ENCODE measurements at places on chromosomes 11 and 22.

DNA sequence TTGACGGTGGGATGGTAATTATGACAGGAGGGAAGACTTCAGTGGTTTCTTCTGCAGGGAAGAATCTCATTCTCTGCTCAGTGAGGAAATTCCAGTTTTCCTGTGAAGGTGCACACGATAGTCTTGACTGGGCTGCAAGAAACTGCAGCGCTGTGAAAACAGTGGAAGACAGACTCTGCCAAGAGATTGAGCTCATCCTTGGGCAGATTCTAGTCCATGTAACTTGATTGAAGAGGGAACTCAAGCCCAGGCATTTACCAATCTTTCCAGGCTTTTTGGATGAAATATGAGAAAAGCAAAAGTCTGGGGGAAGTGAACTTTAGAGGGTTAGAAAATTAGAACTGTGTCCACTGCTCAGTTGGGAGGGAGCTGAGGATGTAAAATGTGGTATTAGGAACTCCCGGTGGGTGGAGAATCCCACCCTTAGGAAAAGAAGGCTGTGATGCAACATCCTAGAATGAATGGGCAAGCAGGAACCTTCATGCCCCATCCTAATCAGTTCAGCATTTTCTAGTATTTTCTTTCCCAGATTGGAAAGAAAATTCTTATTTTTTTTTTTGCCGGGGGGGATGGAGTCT is 212.6 kb downstream of the DBX1 start:
- no peak for DNase-seq

DNA sequence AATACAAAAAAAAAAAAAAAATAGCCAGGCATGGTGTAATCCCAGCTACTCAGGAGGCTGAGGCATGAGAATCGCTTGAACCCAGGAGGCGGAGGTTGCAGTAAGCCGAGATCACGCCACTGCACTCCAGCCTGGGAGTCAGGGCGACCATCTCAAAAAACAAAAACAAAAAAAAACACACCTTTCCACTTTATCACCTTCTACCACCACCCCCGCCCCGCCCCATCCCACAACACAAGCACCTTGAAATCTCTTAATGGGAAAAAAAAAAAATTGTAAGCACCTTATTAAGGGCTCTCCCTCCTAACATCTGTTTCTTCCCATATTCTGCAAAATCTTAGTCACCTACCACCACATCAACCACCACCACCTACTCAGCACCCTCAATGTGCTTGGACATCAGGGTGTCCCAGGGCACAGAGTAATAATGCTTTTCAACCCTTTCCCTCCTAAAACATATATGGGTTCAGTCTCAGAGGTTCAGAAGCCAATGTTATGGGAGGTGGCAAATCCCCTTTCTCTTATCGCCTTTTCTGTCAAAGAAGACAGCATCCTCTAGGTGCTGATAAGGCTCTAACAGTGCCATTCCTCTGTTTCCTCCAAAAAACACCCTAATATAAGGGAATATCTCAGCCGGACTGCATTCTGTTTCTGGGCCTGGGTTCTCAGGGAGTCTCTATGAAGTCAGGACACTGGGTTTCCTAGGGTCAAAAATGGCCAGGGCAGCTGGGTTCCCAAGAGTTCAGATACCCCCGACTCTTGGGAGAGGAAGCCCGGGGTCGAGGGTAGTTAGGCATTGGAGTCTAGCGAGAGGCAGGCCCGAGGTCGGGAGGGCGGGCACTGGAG is 718 bp downstream of the INTS5 start:
- DNase-seq: no peak

GRCh38 chr11:117929916-117930570 is 841 bp upstream of the TMPRSS13 start:
- no peak for DNase-seq

DNA sequence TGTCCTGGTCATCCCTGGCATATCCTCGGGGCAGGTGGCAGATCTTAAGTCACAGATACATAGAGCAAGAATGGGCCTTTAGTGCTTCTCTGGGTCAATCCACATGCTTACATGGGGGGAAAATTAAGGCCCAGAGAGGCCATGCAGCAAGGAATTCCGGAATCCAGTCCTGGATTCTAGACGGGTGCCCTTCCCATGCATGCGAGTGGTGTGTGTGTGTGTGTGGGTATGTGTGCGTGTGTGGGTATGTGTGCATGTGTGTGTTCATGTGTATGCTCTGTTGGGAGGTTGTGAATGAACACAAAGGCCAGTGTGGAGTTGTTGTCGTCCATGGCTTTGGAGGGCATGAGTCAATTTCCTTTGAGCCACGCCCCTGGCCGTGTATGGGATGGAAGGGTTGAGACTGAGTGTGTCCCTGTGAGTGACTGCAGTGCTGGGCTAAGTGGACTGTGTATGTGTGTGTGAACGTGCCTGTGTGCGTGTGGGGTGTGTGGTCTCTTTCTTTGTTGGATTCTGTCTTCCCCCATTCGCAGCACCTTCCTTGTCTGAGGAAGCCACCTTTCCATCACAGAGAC is 33.4 kb upstream of the EIF3D start:
- no peak for DNase-seq

DNA sequence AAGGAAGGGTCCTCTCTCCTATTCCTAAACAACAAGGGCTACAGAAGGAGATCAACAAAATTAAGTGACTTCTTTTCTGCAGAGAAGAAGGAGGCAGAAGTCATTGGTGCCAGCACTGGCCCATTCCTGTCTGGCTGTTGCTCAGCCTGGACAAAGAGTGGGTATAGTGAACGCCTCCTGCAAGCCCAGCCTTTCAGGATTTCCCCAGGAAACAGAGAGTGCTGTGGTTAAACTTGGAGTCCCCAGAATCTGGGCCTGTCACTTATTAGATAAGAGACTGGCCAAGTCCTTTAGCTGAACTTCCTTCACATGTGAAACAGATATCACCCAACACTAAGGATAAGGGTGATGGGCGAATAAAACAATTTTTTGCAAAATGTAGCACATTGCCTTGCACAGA is 10.9 kb downstream of the TST start:
- DNase-seq: no peak

DNA sequence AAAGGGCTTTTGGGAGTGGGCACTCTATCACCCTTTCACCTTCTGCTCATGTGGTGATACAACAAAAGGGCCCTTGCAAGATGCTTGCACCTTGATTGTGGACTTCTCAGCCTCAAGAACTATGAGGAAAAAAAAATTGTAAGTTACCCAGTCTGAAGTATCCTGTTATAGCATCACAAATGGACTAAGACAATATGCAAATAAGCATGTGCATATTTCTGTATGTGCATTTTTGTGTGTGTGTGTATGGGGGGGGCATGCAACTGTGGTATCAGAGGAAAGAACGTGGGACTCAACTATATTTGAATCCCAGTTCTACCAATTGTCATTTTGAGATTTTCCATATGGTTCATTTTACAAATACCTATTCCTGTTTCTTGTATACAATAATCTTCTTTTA is 10.9 kb downstream of the JRKL start:
- DNase-seq: no peak

GRCh38 chr22:40189997-40190396 is 12.3 kb downstream of the TNRC6B start:
- DNase-seq: no peak

GRCh38 chr11:85710917-85711316 is 24.9 kb upstream of the CCDC89 start:
- DNase-seq: no peak

GRCh38 chr22:45446216-45446615 is 32.7 kb downstream of the RIBC2 start:
- DNase-seq: no peak

- DNase-seq: no peak
These were observed 327.0 kb upstream of the CCDC90B start for GRCh38 chr11:83612891-83613766.
